ENCODE measurements at places on chromosomes 16 and 17. TPM values are rescaled to one million over a fixed set of nuclear protein-coding genes. Genes with fewer than 3 reads are reported as not detected.

DNA sequence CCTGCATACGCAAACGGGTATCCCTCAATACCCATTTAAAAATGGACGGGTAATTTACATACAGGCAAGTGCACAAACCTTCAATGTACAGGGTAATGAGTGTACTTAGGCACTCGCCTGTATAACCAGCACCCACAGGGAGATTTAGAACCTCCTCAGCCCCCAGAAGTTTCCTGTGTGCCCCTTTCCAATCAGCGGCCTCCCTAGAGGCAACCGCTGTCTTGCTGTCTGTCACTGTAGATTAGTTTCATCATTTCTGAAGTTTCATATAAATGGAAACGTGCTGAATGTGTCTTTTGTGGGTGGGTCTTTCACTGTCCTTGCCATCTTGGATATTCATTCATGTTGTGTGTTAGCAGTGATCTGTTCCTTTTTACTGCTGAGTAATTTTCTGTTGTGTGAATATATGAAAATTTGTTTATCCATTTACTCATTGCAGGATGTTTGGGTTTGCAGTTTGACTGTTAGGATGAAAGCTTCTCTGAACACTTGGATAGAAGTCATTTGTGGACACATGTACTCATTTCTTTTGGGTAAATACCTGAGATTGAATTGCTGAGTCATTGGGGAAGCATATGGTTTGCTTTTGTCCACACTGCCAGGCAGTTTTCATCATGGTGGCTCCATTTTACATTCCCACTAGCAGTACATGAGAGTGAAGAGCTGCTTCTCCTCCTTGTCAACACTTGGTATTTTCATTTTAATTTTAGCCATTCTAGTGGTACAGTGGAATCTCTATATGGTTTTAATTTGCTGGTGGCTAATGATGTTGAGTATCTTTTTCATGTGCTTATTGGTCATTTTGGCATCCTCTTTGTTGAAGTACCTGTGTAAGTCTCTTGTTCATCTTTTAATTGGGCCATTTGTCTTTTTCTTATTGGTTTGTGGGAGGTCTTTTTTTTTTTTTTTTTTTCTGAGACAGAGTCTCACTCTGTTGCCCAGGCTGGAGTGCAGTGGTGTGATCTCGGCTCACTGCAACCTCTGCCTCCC lies 2.1 kb upstream of the ADCY7 start:
- no peak overlapping the region for H3K4me3 ChIP-seq
- peaks cover 32% of the 10 kb centered on the region for H3K4me1 ChIP-seq
- no peak overlapping the region for H3K27ac ChIP-seq
- no peak for DNase-seq
- H3K27me3 ChIP-seq, result peaks cover 7% of the 10 kb centered on the region
- no peaks in the 10 kb centered on the region for H3K36me3 ChIP-seq

DNA sequence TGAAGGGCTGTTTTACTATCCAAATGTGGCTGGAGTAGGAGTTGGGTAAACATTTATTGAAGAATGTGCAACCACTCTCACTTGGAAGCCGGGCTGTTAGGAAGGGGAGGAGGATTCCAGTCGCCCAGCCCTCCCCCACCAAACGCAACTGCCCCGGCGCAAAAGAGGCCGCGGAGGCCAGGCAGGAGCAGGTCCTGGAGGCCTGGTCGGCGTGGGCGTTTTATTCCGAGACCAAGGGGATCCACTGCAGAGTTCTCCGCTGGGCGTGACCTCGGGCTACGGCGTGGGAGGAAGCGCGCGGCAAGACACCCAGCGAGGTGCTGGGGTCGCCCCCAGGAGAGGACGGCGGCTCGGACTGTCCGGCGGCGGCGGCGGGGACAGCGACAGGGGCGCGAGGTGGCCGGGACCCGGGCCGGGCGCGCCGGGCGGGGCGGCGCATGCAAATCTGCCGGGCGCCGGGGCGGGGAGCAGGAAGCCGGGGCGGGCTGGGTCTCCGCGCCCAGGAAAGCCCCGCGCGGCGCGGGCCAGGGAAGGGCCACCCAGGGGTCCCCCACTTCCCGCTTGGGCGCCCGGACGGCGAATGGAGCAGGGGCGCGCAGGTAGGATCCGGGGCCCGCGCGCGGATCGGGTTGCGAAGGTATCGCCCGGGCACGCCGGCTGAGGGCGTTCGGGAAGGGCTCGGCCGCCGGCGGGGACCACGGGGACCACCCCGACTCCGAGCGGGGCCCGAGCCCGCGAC lies at the start of gene IL4R:
Gene IL4R (plus strand): TSS at position 553 of the 739 bp plus-strand sequence. CDS start 26,230 bp downstream, outside the sequence.
- peak; percentile 86 for DNase-seq
- H3K27me3 ChIP-seq, result no peaks in the 10 kb centered on the region
- H3K36me3 ChIP-seq, result no peaks in the 10 kb centered on the region
- H3K27ac ChIP-seq, result peak within 1 kb of the TSS; percentile 91
- H3K4me1 ChIP-seq, result peaks cover 49% of the 10 kb centered on the region
- H3K4me3 ChIP-seq, result peak within 1 kb of the TSS; percentile 87

DNA sequence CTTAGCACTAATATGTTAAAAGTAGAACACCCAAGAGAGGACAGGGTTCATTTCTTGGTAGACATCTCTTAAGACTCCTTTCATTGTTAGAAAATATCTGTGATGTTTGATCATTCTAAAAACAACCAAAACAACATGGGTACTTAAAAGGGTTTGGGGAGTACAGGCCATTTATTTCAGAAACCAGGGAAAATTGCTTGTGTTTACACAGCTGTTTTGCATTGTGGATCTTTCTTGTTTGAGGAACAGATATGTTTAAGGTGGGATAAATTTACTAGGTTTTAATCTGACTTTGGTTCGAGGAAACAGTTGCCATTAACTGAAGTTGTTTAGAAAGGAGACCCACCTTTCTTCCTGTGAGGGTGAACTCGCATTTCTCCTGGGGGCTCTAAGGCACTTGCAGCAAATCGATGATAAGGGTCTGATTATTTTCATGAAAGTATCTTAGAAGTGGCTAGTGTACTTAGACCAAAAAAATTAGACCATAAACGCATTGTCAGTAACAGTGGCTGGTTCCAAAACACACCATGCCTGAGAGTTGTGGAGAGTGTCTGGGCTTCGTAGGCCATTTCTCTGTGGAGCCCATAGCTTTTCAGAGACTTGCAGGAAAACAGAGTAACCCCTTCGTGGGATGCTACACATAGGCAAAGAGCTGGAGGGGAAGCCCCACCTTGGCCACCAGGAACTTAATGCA lies 17.6 kb downstream of the CLUAP1 start:
- H3K4me1 ChIP-seq, result peaks cover 2% of the 10 kb centered on the region
- H3K36me3 ChIP-seq, result peaks cover 28% of the 10 kb centered on the region
- no peak for DNase-seq
- no peaks in the 10 kb centered on the region for H3K27me3 ChIP-seq

Gene KRT40
- total RNA-seq, result not detected
